ENCODE measurements at places on chromosomes 1 and 21.

DNA sequence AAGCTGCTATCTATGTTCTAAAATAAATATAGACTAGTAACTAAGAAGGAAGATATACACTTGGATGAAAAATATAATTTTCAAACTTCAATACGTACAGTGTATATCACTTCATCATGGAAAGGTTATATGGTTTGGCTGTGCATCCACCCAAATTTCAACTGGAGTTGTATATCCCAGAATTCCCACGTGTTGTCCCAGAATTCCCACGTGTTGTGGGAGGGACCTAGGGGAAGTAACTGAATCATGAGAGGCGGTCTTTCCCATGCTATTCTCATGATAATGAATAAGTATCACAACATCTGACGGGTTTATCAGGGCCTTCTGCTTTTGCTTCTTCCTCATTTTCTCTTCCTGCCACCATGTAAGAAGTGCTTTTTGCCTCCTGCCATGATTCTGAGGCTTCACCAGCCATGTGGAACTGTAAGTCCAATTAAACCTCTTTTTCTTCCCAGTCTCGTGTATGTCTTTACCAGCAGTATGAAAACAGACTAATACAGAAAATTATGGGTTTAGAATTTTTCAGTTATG is 10.7 kb downstream of the NEGR1 start:
- no peak for DNase-seq

- no peak for DNase-seq
Measured at GRCh38 chr1:66290761-66291530, 243.0 kb upstream of the SGIP1 start.

- no peak for DNase-seq
Measured at GRCh38 chr1:154807048-154807591, 63.0 kb downstream of the KCNN3 start.

DNA sequence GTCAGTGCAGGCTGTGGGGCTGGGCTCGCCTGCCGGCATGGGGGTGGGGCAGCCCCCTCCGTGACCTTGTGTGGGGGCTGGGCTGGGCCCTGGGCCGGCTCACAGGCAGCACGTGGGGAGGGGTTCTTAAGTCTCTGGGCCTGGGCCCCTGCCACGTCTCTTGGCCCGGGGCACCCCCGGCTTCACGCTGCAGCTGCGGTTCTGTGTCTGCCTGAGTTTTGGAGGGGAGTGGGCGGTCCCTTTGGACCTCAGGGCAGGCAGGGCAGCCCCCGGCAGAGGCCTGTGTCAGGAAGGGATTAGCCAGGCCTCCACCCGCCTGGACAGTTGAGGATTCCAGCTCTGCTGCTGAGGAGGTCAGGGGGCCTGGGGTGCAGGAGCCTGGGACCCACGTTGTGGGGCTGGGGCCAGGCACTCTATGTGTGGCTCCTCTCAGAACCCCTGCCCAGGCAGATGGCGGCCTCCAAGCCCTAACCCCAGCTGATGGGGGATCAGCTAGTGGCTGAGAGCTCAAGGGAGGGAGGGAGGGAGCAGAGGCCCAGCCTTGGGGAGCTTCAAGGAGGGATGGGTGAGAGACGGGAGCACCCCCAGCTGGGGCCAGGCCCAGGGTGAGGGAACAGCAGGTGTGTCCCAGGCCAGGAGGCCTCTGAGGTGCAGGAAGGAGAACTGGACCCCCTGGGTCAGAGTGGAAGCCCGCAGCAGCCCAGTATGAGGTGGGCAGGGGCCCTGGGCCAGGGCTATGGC is 1.8 kb upstream of the PLCH2 start:
- DNase-seq: no peak

GRCh38 chr1:16224472-16224871 is 12.0 kb upstream of the ARHGEF19 start:
- DNase-seq: no peak

DNA sequence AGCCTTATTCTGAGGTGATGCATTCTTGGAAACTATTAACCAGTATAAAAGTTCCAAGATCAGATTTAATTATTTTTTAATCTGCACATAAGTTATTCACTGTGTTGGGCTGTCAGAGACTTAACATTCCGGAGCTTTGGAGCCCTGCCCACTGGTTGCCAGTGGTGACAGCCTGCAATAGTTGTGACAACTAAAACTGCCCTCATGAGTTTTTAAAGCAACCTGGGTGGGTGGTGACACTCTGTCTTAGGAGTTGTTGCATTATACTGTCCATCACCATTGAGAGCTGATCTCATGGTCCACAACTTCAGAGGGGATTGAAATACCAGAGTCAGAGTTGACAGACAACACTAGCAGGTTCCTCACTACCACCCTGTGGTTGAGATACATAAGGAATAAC is 653.9 kb upstream of the USP24 start:
- DNase-seq: peak; percentile 33

DNA sequence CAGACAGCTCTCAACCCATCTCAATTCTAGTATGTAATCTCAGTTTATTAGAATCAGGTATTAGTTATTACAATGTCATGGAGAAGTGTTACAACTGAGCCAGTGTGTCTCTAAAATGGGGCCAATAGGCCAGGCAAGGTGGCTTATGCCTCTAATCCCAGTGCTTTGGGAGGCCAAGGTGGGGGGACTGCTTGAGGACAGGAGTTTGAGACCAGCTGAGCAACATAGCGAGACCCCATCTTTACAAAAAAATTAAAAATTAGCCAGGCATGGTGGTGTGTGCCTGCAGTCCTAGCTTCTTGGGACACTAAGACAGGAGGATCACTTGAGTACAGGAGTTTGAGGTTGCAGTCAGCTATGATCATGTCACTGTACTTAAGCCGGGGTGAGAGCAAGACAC is 104.9 kb downstream of the BCAR3 start:
- DNase-seq: no peak

DNA sequence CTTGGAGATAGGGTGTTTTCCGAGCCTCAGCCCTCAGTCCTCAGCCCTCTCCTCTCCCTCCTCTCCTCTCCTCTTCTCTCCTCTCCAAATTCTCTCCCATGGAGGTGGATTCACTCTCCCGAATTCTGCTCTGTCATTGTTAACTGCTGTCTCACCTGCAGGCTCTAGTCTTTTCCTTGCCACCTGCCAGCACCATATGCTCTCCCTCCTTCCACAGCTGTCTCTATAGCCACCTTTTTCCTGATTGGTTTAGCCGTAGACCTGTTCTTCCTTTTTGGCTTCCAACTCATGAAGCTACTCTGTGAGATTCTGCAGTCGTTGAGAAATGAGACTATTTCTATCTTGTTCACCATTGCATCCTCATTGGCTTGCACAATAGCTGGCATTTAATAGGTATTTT is 19.7 kb downstream of the COG2 start:
- DNase-seq: no peak

DNA sequence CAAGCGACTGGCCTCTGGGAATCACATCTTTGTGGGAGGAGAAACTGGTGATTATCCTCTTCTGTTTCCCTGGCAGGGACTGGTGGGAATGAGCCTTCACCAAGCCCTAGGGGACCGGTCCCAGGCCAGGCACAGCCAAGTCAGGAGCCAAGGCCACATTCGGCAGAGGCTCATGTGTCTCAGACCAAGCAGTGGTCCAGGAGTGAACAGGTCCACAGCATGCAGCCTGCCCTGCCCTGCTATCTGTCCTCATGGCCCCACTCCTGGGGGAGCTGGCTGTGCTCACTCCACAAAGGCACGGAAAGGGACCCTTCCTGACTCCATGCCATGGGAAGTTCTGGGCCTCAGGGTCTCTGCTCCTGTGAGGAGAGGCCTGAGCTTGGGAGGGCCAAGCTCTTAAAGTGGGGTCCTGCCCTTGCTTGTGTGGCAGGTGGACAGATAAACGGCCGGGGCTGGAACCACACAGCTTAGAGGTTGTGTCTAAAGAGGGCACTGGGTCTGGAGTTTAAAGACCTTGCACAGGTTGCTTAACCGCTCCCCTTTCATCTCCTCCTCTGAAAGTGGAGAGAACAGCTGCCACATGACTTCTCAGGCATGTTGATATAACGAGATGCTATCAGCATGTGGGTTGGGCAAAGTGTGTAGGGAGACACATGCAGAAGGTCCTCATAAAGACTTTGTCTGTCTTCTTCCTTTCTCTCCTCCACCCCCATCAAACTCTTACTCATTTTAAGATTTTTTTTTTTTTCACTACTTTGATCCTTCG is 57.5 kb downstream of the CASQ2 start:
- no peak for DNase-seq

DNA sequence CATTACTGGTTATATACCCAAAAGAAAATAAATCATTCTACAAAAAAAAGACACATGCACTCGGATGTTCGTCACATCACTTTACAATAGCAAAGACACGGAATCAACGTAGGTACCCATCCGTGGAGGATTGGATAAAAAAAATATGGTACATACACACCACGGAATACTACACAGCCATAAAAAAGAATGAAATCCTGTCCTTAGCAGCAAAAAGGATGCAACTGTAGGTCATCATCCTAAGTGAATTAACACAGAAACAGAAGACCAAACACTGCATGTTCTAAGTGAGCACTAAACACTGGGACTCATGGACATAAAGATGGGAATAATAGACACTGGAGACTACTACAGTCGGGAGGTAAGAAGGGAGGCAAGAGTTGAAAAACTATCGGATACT is 148.6 kb downstream of the CHD1L start:
- no peak for DNase-seq

DNA sequence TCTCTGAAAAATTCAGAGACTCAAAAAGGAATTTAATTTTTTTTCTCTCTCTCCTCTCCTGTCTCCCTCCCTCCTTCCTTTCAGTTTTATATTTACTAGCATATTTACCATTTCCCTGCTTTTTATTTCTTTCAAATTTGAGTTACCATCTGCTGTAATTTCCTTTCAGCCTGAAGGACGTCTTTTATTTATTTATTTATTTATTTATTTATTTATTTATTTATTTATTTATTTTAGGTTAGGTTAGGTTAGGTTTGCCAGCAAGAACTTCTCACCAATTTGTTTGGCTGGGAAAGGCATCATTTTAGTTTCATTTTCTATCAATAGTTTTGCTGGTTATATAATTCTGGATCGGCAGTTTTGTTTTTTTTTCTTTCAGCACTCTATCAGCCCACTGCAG is 231.7 kb upstream of the ZRANB2 start:
- DNase-seq: no peak

DNA sequence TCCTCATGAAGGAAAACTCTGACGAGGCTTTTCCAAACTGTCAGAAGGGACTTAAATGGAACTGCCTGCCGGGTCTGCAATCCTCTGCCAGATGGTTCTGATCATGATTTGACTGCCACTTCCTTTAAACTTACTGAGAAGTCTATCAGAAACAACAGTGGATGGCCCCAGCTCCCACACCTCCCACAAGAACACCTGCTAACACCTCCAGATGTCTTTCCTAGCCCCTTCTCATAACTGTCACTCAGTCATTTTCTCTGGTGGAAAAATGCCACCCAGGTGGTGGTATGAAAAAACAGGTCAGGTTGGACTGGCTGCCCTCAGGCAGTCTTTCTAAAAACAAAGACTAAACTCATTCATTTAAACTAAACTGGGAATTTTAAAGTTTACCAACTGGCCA is 66.7 kb upstream of the ABCD3 start:
- DNase-seq: peak; percentile 38

GRCh38 chr1:231921646-231922345 is 295.2 kb downstream of the DISC1 start:
- DNase-seq: no peak

DNA sequence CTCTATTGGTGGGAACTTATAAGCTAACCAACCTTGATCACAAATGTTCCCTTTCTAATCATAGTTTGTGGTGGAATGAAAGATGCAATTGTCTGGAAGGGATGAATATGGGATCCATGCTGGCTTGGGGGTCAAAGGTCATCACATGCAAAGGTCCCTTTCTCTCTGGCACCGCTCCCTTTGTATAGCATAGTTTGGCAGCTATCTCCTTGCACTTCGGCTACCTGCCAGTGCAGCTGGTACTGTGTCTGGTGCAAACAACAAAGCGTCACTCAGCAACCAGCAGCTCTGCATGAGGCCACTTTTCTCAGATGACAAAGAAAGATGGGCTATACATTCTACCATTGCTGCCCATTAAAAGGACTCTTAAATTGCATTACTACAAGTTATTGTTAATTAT is 188.2 kb upstream of the NFIA start:
- DNase-seq: no peak

DNA sequence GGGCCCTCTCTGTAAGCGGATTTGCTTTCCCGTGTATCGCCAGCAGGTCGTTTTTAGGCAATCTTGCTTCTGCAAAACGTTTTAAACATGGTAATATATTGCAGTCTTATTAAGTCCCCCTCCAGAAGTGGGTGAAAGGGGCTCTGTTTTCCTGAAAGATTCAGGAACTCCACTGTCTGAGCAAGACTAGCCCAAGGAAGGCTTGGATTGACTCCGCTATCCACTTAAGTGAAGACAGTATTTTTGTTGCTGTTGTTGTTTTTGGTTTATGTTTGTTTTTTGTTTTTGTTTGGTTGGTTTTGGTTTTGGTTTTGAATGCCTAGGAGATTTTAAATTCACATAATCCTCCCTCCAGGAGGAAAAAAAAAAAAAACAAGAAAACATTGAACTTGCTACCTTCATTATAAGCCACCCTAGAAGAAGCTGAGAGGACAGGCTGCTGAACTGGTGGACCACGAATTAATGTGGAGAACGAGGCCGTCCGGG is 29.1 kb upstream of the NFIA start:
- no peak for DNase-seq
